ENCODE measurements at places on chromosomes 3 and 15.

GRCh38 chr15:49946681-49947080 is 172.4 kb downstream of the ATP8B4 start:
- ATAC-seq: no peak

DNA sequence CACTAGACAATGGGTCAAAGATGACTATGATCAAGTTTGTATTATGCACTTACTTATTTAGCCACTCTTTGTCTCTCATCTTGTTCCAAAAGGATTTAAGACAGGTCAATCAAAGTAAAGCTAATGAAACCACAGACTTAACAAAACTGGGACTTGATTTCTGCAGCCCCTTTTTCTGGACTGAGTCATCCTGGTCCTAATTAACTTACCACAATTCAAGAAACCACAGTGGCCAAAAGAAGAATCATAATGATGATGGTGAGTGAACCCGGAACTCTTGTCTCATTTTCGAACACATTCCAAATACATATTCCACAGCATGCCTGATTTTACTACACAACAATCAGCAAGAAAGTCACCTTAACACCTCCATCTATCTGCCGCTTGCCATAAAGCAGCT is 1333.0 kb downstream of the ROBO1 start:
- no peak for ATAC-seq

GRCh38 chr3:128007033-128007424 is 45.2 kb upstream of the SEC61A1 start:
- no peak for ATAC-seq

DNA sequence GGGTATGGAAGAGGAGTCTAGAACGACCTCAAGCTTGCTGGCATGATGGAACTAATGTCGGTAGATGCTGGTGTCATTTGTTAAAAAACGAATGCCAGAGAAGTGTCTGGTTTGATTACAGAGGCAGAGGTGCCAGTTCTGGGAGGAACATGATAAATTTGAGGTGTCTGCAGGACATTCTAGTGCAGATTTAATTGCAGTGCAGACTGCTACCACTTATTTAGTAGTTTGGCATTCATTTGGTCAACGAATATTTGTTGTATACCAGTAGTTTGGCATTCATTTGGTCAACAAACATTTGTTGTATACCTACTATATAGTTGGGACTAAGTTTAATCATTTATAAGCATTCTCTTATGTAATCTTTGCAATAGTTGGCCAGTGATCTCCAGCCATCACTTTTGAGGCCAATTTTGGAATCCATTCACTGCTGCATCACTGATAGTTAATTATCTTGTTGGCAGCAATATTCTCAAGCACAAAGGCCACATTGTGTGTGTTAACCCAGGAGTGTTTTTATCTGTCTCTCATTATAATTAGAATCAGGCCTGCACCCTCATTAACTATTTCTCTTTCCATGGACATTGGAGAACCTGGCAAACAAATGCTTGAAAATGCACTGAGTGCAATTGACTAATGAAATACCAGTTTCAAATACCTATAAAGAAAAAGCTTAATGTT is 19.5 kb upstream of the TGFBR2 start:
- no peak for ATAC-seq

DNA sequence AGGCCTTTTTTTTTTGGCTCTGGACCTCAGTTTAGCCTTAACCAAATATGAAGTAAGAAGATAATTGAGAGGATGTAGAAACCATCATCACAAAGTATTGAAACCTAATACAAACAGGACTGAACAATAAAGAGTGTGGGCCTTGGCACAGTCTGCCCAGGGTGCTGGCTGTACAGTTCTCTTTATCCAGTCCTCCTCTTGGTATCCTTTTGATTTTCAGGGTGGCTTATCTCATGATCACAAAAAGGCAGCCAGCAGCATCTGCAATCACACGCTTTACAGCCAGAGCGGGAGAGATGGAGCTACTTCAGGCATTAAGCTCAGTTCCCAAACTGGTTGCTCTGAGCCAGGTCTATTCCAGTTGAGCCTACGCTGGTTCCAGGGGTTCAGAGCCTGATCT is 239.7 kb downstream of the RPLP1 start:
- no peak for ATAC-seq

DNA sequence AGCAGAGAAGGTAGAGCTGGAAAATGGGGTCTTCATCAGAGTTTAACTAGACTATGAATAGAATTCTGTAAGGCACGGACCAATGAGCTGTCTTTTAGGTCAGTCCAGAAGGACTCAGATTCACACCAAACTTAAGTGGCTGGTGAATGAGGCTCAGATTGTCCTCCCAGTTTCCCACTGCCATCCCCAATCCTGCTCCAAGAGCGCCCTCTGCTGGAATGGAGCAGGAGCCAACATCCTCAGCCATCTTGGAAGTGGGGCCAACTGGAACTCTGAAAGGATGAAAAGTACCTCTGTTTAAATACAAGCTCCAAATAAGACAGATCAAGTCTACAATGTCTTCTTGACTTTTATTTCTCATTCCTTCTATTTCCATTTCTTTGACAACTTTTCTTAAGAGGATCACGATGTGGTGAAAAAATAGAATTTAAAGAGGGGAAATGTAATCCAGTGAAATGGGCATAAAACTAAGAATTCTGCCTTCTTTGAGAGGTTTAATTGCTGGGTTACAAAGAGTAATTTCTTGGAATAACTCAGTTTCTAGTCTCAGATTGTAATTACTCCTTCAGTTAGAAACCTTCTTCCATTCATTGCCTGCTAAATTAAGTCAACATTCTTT is 217.1 kb upstream of the TPRG1 start:
- peak; percentile 80 for ATAC-seq

- ATAC-seq: no peak
Measured at GRCh38 chr3:193132964-193133363, 108.1 kb upstream of the PLAAT1 start.

DNA sequence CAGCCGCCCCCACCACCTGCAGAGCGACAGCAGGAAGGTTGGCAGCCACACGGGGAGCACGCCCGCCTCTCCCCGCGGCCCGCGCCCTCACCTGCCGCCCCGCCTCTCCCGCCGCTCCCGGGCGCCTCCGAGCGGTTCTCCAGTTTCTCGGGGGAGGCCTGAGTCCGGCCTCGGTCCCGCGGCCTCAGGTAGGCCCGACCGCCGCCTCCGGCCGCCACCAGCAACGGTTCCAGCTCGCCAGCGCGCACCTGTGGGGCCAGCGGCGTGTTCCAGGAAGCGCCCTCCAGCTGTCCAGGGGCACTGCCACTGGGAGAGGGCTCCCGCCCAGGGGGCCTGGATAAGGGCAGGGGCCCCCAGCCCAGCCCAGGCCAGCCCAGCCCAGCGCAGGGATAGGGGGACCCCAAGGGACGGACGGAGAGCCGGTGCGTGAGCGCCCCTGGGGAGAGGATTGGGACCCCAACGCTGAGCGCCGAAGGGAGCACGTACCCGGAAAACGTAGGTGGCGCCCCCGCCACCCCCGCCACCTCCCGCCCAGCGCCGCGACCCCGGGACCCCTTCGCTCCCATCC is 2.2 kb downstream of the LTK start:
- no peak for ATAC-seq

DNA sequence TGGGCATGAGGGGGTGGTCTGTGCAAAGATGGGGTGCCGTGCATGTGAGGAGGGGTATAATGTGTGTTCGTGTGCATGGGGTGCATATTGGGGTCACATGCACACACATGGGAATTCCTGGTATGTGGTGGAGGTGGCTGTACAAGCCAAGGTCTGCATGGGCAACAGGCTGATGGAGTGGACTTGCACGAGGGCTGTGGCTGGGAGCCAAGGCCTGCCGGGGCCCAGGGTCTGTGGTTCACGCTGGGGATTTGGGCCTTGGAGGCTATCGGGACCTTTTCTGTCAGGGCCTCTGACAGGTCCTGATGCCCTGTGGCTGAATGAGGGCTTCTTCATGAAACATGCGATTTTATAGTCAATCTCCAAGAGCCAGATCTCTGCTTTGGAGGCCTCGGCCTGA is 9.8 kb upstream of the PLXND1 start:
- no peak for ATAC-seq

GRCh38 chr3:114718898-114719210 is 425.0 kb downstream of the TIGIT start:
- ATAC-seq: no peak

- ATAC-seq: no peak
Measured at GRCh38 chr15:69624816-69625215, 172.2 kb downstream of the RPLP1 start.

GRCh38 chr3:24454856-24455255 is 39.8 kb downstream of the THRB start:
- ATAC-seq: no peak

DNA sequence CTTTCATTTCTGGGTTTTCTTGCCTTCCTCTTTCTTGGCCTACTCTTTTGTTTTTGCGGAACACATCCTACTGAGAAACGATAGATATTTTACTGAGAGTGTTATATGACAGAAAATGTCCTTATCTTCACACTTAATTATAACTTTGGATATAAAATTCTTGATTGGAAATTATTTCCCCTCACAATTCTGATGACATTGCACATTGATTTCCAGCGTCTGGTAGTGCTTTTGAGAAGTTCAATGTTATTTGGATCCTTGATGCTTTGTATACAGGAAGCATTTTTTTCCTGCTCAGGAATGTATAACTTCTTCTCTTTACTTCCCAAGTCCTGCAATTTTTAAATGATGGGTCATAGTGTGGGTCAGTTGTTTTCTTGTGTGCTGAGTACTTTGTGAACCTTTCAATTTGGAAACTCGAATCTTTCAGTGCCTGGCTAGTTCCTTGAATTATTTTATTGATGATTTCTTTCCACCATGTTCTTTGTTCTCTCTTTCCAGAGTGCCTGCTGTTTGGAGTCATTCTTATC is 183.9 kb downstream of the PDCD6IP start:
- no peak for ATAC-seq

- no peak for ATAC-seq
Measured at GRCh38 chr15:33844597-33844996, 123.7 kb upstream of the CHRM5 start.

DNA sequence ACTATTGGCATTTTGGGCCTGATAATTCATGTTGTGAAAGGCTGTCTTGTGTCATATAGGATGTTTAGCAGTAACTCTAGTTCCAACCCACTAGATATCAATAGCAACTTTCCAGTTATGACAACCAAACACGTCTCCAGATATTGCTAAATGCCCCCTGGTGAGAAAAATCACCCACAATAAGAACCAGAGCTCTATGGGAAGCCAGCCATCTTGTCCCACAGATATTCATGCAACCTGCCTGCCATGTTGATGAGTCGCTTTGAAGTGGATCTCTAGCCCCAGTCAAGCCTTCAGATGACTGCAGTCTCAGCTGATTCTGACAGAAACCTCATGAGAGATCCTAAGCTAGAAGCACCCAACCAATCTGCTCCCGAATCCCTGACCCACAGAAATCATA is 5.6 kb upstream of the TNIK start:
- no peak for ATAC-seq

DNA sequence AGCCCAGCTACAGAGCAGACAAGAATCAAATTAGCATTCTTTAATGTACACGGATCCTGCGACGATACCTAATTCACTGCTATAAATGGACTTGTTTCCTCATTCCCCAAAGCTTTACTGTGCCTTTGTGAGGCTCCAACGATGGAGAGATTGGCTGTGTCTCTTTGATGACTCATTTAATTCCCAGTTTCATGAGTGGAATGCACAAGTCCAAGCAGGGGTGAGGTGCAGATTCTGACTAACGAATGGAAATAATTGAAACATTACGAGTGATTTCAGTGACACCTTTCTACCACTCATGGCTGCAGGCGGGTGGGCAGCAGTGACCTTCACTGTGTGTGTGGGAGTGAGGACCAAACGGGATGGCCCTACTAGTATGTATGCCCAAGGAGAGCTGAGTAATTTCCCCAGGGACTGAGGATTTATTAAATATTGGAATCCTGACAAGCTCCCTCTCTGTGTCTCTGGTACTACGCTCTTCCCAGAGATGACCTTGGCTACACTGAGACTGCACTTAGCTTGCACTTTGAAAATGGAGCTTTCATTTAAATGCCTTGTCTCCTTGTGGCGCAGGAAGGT is 156.7 kb downstream of the CACNA2D3 start:
- ATAC-seq: no peak

DNA sequence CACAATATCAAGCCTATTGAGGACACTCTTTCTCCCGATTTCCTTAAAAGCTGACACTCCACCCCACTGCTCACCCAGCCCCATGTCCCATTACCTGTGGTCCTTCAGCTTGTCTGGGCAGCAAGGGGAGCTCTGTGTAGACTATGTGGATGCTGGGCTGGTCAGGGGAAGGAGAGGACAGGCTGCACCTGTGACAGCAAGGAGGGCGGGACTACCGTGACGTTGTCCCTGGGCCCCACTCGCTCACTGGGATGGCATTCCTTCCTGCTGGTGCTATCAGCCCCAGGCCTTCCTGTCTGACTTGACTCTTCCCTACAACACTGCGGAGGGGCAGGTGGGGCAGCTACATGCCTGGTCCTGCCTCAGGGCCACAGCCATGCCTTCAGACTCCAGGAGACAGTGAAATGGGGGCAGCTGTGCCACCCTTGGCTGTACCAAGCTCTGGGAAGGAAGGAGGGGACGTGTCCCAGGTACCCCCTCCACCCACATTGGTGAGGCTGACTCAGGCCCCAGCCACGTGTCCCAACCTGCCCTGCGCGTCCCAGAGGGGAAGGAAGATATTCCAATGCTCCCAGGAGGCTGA is at the start of gene TMEM40:
TSS of gene TMEM40 (minus strand) at position 163 of the 583 bp plus-strand sequence. CDS start 9,427 bp downstream, outside the sequence.
- no peak for ATAC-seq

DNA sequence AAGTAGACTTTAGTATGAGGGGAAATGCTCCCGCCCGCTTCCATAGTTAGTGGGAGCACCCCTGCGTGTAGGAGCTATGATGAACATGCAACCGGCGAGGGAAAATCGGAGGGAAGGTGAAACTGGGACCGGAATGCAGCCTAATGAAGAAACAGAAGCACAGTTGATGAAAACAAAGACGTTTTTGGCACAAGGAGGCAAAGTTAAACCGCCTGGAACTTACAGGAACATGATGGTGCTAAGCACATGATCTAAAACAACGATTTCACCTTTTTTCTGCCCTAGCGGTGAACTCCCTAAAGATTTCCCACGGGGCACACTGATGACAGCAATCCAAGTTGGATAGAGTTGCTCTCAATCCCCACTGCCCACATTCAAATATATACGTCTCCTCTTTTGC is 49.4 kb upstream of the SPATA12 start:
- no peak for ATAC-seq

DNA sequence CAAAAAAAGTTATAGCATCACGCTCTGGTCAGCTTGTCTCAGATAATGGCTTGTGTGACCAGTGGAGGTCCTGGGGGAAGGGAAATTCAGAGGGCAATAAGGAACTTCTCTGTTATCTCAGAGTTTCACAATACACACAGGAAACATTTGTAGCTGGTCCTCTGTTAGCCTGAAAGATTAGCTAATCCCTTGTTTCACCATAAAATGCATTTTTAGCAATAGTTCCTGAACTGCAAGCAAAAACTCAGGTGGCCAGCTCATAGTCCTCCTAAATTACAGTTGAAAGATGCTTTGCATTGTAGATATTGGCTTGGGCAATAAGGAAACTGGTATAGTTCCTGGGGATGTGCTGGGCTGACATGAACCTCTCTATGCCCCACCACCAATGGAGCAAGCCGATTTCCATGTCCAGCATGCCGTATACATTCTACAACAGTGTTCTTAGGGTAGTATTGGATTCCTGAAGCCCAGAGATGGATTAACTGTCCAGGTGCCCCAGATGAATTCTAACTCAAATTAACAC is 141.5 kb upstream of the TBL1XR1 start:
- peak; percentile 49 for ATAC-seq
